ENCODE measurements at places on chromosomes 2 and 18.

- DNase-seq = no peak
Measured at GRCh38 chr2:199160677-199161465, 296.9 kb downstream of the SATB2 start.

DNA sequence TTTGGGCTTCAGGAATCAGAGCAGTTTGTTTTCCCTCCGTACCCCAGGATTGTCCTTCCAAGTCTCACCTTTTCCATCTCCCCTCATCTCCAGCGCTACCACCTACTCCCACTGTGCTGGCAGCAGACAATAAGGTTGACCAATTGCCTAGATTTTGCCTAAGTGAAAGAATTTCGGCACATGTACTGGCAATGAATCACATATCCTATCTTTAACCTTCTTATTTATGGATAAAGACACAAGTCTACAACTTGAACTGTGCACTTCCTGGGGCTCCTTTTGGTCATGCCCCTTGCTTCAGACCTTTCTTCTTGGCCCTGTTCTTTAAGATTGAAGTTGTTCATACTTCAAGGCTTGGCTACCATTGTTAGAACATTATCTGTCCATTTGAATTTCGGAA lies 71.4 kb downstream of the KCMF1 start:
- DNase-seq = no peak

DNA sequence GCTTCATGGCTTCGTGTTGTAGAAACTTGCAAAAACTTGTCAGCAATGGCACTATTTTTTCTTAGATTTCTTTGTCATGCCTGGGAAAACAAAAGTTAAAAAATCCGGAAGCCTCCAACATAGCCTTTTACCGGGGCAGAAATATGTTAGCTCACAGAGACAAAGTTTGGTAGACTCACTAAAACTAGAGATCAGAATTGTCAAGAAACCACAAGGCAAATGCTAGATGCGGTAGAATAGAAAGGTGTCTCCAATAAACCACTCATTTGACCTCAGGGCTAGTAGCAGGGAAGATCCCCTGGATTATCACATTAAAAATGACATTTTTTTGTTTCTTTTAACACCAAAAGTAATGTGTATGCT lies 405 bp downstream of the CASP10 start:
- DNase-seq = no peak

GRCh38 chr18:8847900-8848299 lies 142.5 kb downstream of the MTCL1 start:
- DNase-seq = no peak

GRCh38 chr2:231715988-231716616 lies 7.8 kb downstream of the PTMA start:
- no peak for DNase-seq

DNA sequence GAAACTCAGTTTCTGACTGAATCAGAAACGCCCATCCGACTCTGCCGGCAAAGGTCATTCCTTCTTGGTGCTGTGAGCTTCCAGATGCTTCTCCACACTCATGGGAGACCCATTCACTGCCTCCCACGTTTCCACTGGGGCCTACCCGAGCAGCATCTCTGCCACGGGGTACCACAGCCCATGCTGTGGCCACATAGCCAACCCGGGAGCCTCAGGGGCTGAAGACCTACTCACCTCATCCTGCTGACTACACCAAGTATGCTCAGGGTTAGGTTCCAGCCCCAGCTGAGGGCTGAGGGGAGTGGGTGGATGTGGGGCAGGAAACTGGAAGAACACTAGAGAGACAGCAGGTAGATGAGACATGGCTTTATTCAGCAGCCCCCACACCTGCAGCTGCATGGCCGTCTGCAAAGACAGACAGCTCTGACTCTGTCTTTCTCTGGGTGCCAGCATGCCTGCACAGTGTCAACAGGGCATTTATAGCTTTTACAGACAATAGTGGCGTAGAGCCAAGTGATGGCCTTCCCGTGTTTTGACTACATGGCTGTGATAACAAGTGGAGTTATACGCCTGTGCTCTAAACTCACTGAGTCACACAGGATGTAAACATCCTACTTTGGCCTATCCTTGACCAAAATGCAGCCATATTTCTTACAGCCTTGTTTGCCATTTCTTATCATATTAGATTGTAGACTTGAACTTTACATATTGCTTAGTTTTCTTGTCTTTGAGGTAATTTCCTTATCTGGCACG lies 16.5 kb upstream of the KLHL23 start:
- DNase-seq = no peak

GRCh38 chr2:148926291-148926961 lies 51.4 kb downstream of the KIF5C start:
- peak; percentile 34 for DNase-seq

DNA sequence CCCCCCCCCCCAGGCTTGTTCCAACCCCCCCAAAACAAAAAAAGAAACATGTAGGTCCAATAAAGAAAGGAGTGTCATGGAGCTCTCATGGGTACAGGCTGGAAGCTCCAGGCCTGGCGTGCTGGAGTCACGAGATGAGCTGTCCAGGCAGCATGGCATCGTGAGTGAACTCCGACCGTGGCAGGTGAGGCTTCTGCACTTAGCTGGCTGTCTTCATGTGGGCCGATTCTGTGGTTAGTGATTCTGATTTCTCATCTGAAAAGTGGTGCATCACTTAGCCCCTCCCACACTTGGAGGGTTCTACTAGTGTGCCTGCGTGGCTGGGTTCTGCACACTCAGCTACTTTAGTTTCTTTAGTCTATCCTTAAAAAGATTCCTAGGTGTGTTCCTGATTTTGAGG lies 126.4 kb upstream of the MGAT5 start:
- no peak for DNase-seq

DNA sequence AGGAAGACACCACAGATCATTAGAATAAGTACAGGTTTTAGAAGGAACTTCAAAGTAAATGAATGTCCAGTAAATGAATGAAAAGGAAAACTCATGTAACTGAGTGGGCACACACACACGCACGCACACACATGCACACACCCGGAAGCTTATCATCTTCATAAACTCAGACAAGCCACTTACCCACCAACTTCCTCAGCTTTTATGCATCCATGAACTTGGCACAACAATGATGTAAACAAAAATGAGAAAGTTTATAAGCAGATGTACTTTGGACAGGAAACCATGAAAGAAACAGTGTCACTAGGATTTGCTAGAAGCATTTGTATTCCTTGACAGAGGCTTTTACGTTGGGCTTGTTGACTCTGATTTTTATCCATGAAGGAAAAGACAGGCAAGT lies 23.2 kb downstream of the RNF152 start:
- DNase-seq = no peak

DNA sequence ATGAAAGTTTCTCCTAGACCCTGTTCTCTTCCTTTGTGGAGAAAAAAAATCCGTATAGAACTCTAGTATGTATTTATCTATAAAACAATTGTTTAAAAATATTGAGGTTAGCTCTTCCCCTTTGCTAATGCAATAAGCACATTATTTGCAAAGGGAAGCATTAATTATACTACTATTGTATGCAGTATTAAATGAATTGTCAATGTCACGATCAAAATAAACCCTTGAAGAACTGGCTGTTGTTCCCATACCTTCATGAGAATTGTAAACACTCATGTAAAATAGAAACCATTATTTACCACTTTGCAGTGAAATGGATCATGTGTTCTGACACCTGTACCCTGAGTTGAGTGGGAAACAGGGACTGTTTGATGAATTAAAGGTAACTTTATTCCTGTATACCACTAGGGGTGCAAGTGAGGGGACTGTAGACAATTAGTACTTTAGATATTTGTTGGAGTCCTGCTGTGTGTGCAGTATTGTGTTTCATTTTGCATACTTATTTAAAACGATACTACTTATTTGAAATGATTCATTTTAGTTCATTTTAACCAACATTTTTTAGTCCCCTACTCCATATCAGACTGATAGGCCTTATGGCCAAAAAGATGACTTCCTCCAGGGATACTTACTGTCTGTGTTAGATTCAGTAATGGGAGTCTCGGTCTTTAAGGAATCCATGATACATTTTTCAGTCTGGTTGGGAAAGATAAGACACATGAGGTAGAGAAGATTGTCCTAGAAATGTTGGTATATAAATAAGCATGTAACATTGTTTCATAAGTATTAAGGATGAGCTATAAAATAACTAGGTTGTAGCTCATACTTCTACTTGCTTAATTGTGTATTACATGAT lies 7.9 kb downstream of the PKP4 start:
- DNase-seq = no peak

DNA sequence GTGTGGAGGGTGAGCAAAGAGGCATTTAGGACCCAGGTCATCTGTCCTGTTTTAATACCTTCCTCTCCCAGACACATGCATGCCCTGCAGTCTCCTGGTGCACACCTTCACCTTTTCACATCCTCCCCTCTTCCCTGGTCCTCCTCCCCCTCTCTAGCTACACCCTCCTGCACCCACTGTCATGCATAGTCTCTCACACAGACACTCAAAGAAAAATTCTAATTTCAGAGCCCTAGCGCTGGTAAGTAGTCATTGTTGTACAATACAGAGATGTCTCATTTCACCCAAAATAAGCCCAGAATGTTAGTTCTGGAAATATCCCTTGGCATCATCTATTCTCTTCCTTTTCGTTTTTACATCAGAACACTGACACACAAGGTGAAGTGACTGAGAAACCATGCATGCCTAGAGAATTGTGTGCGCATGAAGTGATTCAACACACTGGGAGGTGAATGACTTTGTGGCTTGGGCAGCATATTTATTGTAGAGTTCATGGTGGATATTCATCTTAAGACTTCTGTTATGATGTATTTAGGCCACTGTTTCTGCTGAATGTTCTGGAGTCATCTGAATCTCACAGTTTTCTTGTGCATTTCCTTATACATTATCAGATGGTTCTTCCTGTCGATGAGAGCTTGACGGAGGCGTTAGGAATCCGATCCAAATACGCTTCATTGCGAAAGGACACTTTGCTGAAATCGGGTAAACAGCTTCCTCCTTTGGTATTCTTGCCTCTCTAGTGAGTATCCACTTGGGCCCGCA lies 69.9 kb downstream of the COA5 start:
- no peak for DNase-seq

DNA sequence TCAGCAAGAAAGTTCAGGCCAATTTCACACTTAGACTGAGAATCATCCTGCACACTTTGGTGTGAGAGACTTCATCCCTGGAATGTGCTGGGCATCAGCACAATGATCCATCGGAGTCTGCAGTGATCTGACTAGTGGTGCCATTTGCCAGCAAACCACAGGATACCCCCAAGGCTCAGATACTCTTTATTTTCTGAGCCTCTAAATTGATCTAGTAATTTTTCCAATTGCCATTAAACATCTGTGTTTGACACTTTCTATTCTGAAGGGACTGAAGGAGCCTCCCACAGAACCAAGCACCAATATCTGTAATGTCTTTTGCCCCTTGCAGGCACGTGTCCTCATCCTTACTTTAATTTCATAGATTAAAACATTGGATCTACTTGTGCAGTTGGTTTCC lies 485.3 kb upstream of the SMIM21 start:
- no peak for DNase-seq

- DNase-seq = no peak
Measured at GRCh38 chr2:148947299-148947698, 72.3 kb downstream of the KIF5C start.

GRCh38 chr2:207718521-207718920 lies 7.1 kb downstream of the CCNYL1 start:
- no peak for DNase-seq

DNA sequence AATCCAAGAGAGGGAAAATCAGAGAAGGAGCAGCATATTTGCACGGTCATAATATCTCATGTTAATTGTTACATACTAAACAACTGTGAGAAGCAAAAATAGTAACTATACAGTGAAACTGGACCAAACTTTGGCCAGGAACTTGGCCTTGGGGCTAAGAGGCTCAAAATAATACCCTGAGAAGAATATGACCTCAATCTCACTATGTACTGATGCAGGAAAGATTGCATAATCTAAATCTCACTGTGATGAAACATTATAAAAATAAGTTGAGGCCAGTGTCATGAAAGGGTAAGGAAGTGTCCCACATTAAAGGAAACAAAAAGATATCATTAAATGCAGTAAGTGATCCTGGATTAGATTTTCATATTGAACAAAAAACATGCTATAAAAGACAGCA lies 36.5 kb downstream of the ZRANB3 start:
- DNase-seq = no peak

DNA sequence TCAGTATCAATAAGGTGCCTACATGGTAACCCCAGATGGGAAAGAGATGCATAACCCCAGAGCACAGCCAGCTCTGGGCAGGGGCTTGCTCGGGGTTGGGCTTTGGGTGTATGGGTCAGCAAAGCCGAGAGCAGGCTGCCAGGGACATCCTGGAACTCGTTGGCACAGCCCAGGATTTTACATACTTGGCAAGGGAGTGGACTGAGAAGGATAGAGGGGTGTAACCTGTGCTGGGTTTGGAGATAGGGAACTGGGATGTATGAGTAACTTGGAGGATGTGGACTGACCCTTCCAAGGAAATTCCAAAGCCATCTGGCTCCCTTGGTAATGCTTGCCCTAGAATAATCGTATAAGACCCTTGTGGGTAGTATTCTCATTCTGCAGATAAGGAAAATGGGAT lies 44.2 kb downstream of the GPR39 start:
- no peak for DNase-seq

DNA sequence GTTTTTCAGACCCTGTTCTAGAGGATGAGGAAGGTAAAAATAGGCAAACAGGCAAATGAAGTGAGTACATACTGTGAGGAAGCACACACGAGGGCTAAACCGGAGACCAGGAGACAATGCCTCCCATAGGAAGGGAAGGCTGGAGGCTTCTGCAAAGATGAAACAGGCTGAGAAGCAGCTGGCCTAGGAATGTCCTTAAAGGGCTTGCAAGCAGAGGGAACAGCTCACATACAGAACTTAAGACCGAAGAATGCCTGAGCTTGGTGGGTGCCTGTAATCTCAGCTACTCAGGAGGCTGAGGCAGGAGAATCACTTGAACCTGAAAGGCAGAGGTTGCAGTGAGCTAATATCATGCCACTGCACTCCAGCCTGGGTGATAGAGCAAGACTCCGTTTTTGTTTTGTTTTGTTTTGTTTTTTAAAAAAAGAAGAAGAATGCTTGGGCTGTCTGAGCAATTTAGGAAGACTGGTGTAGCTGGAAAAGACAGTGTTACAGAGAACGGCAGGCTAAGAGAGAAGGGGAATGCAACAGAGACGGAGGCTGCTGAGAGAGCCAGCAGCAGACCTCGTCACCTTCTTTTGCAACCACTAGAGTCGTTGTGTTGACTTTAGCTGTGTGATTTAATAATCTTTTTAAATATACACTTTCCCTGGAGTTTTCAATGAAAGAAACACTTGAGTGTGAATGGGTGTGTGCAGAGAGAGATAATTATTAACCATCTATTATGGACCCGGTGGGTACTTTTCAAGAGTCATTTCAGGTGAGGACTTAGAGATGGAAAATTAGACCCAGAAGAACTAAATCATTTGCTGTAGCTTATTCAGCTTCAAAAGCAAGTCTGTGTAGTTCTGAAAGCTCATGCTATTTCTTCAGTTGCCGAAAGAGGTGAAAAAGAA lies 232.8 kb downstream of the GALR1 start:
- no peak for DNase-seq

DNA sequence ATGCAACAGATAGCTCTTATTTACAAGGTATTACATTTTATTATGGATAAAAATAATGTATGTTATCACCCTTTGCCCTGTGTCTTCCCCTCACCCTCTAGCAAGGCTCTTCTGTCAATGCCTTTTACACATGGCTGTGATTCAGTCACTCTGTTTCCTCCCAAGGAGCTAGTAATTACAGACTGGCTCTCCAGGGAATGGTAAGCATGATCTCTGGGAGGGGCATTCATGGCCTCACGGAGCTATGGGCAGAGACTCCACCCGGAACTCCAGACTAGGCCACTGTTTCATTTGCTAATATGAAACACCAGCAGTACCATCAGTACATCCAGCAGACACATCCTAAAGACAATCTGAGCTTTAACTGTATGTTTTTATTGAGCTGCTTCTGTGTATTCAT lies 410.9 kb upstream of the CYRIA start:
- no peak for DNase-seq

- no peak for DNase-seq
Measured at GRCh38 chr2:179247318-179248023, 17.2 kb downstream of the SESTD1 start.

Measured in pancreas (tissue), 10 donors.